ENCODE measurements at places on chromosomes 5 and 9.

- no peak for DNase-seq
Observed at GRCh38 chr9:112029921-112030444, 133.4 kb downstream of the UGCG start.

DNA sequence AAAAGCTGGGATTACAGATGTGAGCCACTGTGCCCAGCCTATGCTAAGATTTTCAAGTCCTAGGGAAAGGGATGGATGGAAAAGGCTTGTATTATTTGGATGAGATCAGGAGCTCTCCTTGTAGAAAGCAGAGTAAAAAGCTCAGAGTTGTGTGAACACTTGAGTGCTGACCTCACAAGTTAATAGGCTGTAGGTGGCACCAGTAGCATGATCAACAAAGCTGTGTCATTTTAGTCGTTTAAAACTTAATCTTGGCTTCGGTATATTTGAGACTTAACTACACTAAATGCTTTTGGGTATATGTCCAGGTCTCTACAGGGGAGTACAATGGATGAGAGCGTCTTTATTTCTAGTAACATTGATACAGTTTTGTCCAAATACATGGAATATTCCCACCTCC, 264.2 kb downstream of the TMEM38B start:
- DNase-seq, result no peak

- DNase-seq, result no peak
Observed at GRCh38 chr9:91362051-91362611, 413 bp upstream of the AUH start.

GRCh38 chr9:127330501-127330900, 65.9 kb downstream of the GARNL3 start:
- DNase-seq, result no peak

- DNase-seq, result no peak
Observed at GRCh38 chr9:81141961-81142360, 547.4 kb downstream of the TLE1 start.

DNA sequence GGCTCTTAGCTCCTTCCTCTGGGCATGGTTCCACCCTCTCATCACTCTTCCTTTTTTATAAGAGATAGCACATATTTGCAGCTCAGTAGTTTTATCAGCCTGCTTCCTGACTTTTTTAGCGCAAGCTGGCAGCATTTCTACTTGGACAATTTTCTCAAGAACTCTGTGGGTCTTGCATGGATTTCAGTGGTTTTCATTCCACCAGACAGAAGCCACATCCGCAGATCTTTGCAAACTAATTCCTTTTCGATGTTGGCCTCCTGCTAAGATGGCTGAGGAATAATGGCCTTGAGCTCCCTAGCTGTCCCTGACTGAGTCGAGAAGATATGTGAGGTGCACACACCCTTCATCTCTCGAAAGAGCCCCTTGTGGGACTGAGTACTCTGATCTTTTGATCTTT, 49.5 kb downstream of the GALNT12 start:
- DNase-seq, result no peak
